ENCODE measurements at places on chromosomes 2 and 18.

DNA sequence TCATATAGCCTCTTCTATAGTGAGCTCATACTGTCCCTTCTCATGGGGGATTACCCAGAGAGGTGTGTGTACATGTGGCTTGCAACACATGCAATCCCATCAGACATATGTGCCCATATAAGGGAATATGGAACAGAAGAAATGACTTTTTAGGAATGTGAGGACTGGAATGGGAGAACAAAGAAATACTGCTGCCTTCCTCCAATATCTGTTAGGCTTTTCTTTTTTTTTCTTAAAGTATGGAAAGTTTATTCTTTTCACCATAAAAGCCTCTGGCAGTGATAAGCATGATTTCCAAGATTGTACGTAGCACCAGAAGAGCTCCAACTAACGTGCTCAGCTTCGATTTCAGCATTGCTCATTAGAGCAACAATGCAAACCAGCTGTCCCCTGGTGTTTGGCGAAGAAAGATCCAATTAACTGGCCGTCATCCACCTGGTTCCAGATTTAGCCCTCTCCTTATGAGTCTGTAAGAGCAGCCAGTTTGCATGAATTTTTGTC is 113.6 kb downstream of the ADCYAP1 start:
- no peak for DNase-seq

- no peak for DNase-seq
Observed at GRCh38 chr2:215728504-215729065, 284.8 kb downstream of the MREG start.

- DNase-seq, result no peak
Observed at GRCh38 chr18:5709476-5710095, 165.8 kb upstream of the EPB41L3 start.

- no peak for DNase-seq
Observed at GRCh38 chr2:36277146-36277808, 78.3 kb upstream of the CRIM1 start.

- DNase-seq, result no peak
Observed at GRCh38 chr18:33805592-33805991, 227.6 kb downstream of the ASXL3 start.

- DNase-seq, result no peak
Observed at GRCh38 chr2:28286678-28287077, 106.0 kb upstream of the FOSL2 start.

- DNase-seq, result no peak
Observed at GRCh38 chr18:26741048-26741447, 124.5 kb downstream of the AQP4 start.

- DNase-seq, result no peak
Observed at GRCh38 chr2:237715459-237715947, 83.1 kb upstream of the RBM44 start.

GRCh38 chr2:23286758-23287704 is 97.9 kb upstream of the KLHL29 start:
- DNase-seq, result no peak

DNA sequence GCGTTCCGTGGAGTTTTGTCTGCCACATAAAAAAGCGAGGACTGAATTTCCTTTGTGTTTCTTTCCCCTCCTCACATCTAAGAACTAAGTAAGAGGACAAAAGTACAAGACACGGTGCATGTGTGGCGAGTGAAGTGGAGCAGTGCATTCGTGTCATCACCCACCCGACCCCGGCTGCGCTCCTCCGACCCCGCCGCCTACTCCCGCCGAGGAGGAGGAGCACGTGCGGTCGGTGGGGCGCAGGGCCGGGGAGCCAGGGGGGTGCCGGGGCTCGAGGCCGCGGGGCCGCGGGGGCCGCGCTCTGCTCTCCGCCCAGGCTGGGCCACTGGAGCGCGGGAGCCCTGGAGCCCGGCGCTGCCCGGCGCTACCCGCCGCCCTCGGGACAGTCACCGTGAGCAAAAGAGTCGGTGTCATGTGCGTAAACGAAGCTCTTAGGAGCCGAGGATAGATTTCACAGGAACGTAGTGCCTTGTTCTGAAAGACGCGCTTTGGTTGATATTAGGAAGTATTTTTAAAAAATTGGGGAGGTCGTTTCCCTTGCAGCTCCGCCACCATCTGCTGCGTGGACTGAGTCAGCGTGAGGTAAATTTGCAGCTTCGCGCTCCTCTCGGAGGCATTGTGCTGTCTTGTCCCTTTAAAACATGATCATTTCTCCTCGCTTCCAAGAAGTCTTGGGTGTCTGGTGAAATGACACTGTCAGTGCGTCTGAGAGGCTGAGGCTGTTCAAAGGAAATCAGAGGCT is 11.0 kb downstream of the TBR1 start:
- no peak for DNase-seq

GRCh38 chr2:42567806-42568400 is 529 bp upstream of the MTA3 start:
- DNase-seq, result no peak

DNA sequence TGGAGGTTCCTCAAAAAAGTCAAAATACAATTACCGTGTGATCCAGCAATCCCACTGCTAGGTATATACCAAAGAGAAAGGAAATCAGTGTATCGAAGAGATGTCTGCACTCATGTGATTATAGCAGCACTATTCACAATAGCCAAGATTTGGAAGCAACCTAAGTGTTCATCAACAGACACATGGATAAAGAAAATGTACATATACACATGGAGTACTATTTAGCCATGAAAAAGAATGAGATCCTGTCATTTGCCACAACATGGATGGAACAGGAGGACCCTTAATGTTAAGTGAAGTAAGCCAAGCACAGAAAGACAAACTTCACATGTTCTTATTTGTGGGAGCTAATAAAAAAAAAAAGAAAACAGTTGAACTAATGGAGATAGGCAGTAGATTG is 78.7 kb downstream of the DGKD start:
- DNase-seq, result no peak

DNA sequence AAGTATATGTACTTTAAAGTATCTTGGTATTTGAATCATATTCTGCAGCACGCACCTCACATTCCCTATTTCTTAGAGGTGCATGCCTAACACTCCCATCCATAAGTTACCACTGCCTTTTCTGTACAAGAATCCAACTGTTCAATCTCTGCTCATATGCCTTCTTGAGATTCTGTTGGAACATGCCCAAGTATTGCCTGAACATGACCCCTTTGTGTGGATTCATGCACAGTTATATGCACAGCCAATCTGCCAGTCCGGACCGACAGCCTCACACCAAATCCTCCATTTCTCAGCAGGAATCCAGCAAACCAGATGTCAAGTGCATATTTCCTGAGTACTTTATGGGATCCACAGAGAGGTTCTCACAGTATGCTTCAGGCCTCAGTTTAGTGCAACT is 222.0 kb downstream of the TMEM182 start:
- no peak for DNase-seq

DNA sequence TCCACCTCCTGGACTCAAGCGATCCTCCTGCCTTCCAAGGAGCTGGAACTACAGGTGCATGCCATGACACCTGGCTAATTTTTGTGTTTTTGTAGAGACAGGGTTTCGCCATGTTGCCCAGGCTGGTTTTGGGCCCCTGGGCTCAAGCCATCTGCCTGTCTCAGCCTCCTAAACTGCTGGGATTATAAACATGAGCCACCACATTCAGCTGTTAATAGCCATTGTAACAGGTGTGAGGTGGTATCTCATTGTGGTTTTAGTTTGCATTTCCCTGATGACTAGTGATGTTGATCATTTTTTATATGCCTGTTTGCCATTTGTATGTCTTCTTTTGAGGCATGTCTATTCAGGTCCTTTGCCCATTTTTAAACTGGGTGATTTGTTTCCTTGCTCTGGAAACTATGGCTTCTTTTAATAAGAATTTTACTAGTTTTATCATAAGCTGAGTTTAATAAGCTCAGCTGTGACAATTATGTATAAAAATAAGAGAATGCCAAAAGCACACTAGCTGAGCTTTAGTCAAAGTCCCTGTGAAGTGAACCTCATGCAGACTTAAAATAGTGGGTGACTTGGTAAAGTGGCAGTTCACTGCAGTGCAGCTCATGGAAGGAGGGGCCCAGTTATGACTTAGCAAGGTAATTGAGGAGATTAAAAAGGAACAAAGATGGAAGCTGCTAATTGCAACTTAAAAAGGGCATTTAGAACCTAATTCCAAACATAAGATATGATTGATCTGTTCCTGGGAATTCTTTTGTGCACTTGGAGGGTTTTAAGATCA is 465.1 kb downstream of the TGIF1 start:
- DNase-seq, result no peak

GRCh38 chr18:22467760-22468553 is 50.2 kb upstream of the CTAGE1 start:
- no peak for DNase-seq

DNA sequence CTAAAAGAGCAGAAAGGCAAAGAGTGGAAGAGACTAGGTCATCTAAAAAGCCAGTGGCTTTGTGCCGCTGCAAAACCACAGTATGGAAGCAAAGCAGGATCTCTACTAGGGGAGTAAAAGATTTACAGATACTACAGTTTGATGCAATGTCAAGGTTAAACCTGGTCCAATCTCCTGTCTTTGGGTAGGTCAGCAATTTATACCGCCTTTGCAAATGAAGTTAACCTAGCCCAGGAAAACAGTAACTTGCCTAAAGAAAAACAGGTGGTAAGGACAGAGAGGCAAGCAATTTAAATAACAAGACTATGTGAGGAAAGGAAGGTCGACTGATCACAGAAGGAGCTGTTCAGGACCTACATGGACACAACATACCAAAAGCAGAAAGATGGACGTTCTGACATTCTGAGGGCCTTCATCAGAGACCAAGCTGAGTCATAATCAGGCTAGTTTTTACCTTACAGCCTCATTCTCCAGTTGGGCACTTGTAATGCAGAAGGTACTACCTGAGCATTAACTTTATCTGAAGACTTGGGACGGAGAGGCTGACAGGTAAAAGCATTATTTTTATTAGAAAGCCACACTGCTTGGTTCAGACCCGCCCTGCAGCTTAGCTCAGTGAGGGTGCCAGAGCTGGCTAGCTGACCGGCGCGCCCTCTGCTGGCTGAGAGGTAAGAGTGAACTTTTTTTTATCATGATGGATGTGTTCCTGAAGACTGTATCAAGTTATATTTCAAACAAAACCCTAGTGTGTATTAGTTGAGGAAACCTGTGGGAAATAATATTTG is 15.9 kb downstream of the CDKL4 start:
- DNase-seq, result no peak

DNA sequence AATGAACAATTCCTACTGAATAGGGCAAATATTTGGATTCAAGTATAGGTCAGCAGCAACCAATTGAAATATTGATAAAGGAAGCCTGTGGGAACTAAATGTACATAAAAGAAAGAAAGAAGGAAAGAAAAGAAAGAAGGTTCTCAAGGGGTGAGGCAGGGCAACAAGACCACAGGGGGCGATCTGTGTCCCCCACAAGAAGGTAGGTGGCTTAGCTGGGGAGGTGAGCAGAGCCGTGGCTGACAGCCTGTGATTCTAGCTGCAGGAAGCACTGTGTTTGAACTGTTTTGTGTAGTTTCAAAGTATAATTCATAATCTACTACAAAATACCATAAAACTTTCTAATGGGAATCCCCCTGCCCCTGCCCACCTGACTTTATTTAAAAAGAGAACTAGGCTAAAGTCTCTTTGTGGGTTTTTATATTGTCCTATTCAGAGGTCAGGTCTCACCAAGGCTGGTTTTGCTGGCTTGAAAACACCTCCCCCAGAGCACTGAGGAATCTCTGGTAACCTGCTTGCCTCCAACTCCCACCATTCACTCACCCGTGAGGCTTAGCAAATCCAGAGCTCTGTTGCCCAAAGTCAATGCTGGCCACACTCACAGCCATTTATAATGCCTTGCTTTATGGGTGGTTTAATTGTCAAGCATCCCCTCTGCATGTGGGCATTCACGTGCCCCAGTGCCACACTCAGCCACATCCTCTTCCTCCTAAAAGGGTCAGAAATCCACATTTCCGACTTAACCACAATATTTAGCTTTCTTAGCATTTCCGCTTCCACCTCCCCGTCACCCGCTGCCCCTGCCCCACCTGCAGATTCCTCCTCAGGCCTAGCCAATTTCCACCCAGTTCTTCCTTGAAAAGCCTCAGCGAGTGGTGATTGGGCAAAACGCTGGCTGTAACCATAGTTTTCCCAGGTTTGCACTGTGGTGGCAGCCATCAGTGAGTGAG is 36.4 kb upstream of the LMAN1 start:
- no peak for DNase-seq

- DNase-seq, result no peak
Observed at GRCh38 chr2:235769046-235769445, 275.2 kb downstream of the AGAP1 start.

DNA sequence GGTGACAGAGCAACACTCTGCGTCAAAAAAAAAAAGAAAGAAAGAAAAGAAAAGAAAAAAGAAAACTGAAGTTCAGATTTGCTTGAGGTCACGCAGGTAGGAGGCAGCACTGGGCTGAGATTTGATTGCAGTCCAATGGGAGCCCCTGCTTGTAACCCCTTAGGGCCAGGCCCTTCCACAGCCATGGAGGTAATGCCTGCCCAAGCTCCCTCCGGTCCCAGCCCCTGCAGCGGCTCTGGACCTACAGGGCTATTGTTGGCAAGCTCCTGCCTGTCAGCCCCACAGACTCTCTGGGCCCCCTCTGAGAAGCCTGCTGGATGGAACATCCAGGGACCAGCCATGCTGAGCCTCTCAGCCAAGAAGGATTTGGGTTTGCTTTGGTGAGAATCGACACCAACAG is 12.2 kb downstream of the ZFP36L2 start:
- no peak for DNase-seq

GRCh38 chr18:58161659-58162058 is 117.6 kb downstream of the NEDD4L start:
- no peak for DNase-seq

- no peak for DNase-seq
Observed at GRCh38 chr18:59229191-59229590, 9.2 kb downstream of the GRP start.

DNA sequence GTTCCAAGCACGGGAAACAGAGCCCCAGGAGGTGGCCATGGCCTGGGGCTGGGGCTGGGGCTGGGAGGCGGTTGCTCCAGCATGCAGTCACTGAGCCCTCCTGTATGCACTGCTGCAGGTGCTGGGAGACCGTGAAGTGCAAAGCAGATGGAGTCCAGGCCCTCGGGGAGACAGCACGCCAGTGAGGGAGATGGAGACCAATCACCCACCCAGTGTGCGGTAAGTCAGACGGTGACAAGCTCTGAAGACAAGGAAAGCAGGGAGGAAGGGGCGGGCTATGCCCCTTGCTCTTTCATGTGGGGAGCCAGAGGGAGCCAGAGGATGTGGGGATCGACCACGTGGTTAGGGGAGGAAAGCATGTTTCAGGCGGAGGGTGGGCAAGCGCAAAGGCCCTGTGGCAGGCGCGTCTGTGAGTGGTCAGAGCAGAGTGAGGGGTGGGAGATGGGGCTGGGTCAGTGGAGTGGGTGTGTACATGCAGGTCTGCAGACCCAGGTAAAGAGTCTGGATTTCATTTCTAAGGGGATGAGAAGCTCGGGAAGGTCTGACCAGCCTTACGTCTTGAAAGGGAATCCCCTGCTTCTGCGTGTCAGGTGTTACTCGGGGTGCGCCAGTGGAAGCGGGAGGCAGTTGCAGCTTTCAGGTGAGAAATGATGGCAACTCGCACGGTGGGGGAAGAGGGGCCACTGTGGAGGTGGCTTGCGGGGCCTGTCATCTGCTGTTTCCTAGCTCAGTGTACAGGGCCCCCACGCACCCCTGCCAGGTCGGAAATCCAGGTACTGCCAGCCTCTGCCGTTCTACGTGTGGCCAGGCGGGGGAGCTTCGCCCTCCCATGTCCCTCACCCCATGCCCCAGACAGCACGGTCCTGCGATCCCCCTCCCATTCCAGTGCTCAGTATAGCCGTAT is 19.4 kb downstream of the RRM2 start:
- DNase-seq, result no peak

Data from cortex of kidney (tissue), 1 donor.